Foreskin fibroblast (primary cell): ENCODE measurements at places on chromosomes 4 and X.
A peak's percentile ranks its signal among the peaks of the same experiment; 100 is the strongest.

- peak; percentile 57 for DNase-seq
These were observed 193.3 kb upstream of the FAM9B start for GRCh38 chrX:9227276-9227675.

DNA sequence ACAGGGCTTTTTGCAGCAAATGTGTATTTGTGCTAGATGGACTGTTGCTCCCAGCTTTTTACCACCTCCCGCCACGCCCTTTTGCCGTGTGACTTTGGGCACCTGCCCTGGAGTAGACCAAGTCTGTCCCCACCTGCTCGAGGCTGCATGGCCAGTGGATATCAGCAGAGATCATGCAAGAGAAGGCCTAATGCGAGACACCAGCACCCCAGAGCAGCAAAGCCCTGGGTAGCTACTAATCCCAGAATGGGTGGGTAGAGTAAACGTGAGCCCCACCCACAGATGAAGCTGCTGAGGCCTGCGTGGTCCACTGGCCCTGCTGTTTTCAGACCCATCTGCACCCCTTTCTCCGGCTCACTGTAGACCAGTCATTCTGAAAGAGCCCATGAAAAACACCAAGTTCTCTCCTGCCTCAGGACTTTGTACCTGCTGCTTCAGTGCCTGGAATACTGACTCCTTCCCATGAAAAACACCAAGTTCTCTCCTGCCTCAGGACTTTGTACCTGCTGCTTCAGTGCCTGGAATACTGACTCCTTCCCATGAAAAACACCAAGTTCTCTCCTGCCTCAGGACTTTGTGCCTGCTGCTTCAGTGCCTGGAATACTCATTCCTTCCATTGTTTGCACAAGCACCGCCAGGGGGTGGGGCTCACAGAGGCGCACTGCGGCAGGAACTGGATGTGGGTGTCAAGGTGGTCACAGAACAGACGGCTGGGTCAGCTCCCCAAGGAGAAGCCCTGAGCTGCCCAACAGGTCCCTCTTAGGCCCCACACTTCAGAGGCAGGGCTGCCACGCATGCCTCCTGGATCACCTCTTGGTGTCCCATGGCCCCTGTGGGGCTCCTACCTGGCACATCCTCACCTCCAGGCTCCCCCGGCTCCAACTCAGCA, 5.1 kb upstream of the TNIP2 start:
- peak; percentile 27 for DNase-seq

GRCh38 chr4:77010841-77011354, 61.3 kb downstream of the SEPTIN11 start:
- peak; percentile 75 for DNase-seq

- DNase-seq = no peak
These were observed 15.5 kb upstream of the ADD1 start for GRCh38 chr4:2827874-2828751.

DNA sequence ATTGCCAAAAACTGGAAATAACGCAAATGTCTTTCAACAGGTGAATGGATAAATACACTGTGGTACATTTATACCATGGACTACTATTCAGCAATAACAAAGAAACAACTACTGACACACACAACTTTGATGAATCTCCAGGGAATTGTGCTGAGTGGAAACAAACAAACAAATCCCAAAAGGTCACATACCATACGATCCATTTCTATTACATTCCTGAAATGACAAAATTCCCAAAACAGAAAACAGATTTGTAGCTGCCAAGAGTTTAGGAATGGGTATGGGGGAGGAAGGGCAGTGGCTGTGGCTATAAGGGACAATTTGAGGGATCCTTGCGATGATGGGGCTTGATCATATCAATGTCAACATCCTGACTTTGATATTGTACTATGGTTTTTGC, 2.5 kb downstream of the ZNF182 start:
- no peak for DNase-seq

GRCh38 chrX:151982222-151982621, 7.7 kb upstream of the GABRE start:
- peak; percentile 47 for DNase-seq

GRCh38 chr4:17719106-17719505, 62.3 kb downstream of the FAM184B start:
- no peak for DNase-seq

GRCh38 chr4:105158837-105159236, 12.2 kb downstream of the TET2 start:
- DNase-seq = no peak

DNA sequence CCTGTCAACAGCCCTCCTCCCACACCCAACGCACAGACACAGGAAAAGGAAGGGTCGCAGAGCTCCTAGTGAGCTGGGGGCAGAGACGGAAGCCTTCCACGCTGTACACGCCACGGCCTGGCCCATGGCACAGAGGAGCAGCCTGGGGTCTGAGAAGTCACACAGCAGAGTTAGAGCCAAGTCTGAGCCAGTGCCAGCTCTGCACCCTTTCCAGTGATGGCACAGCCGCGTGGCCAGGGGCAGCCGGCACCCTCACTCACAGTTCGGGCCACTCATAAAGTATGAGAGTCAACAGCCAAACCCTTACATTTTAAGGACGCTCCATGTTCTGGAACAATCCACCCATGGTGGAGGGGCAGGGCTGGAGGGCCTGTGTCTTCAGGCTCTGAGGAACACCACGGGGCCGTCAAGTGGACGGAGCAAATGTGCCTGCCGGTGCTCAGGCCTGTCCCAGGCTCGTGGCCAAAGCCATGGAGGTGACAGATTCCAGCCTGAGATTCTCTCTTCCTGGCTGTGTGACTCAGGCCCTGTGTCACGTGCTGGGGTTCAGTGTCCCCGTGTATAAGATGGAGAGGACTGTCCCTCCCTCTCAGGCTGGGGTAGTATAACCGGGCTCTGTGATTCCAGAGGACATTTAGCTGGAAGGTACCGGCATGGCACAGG, 91.2 kb downstream of the ABLIM2 start:
- DNase-seq = no peak

- peak; percentile 49 for DNase-seq
These were observed 29.4 kb downstream of the FGF5 start for GRCh38 chr4:80295826-80296225.

- DNase-seq = no peak
These were observed 2342.1 kb downstream of the PCDH7 start for GRCh38 chr4:33062155-33062806.

GRCh38 chr4:69727926-69728325, 32.5 kb downstream of the SULT1B1 start:
- DNase-seq = peak; percentile 52

DNA sequence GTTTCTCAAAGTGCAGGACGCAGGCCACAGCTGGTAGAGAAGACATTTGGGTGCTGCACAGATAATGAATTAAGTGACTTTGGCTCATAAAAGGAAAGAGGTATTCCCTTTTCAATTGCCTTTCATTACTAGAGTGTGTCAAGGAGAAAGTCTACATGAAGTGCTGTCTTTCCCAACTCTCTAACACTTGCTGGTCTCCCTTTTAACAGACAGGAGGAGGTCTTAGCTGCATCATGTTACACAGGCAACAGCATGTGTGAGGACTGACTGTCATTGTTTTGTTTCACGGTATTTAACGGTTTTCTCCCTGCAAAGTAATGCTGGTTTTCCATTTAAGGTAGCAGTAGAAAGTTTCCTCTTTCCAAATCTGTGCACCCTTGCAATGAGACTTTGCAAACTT, 291.3 kb upstream of the LDB2 start:
- DNase-seq = peak; percentile 28

- no peak for DNase-seq
These were observed 449.7 kb downstream of the PCDH7 start for GRCh38 chr4:31169846-31170245.

DNA sequence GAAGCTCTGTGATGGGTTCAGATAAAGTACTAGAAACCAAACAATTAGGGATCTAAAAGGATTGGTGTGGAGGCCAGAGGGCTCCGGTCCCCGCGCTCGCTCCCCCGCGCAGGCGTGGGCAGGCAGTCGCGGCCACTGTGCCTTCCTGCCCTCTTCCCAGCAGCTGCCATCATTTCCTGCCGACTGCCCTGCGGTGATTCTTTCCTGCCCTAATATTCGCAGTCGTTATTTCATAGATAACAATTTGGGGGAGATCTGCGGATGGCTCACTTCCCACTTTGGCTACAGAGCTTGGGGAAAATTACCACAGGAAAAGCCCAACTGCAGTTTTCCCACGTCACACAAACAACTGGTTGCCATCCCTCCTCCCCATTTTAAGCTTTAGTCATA, 2.2 kb downstream of the GRIA2 start:
- no peak for DNase-seq

GRCh38 chr4:84224522-84224921, 274.6 kb downstream of the NKX6-1 start:
- no peak for DNase-seq

GRCh38 chrX:18668071-18668835, 3.7 kb downstream of the RS1 start:
- DNase-seq = no peak

GRCh38 chr4:87118826-87119225, 101.6 kb downstream of the KLHL8 start:
- no peak for DNase-seq

DNA sequence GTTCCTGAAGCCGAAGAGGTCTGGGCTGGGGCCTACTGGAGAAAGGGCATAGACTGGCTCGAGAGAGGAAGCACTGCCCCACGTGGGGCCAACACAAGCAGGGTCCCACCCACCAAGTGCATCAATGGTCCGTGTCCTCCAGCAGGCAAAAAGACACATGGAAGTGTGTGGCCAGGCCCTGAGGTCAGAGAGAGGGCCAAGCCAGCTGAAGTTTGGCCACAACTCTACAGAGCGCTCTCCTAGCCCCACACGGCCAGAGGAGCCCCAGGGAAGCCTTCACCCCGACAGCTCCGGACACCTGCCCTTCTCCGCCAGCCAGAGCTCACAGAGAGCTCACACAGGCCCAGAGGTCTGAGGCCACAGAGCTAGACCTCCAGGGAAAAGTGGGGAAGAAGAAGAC, 8.5 kb upstream of the KDM5C start:
- no peak for DNase-seq

- peak; percentile 44 for DNase-seq
These were observed 177.8 kb upstream of the C1QTNF7 start for GRCh38 chr4:15250021-15250441.

- DNase-seq = peak; percentile 12
These were observed 27.2 kb upstream of the C4orf17 start for GRCh38 chr4:99483636-99484035.

DNA sequence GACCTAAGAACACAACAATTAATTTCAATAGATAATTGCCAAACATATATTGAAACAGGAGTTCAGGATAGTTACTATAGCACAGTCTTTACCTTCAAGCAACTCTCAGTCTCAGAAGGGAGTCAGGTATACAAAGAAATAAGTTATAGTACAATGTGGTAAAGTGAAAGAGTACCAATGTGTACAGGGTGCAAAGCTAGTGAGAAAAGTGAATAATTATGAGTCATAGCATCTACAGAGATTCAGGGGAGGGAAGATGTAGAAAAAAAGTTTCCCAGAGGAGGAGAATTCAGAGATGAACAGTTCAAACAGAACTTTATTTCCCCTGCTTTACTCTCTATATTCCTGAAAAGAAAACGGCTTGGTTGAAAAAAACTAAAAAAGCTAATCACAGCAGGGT, 22.7 kb upstream of the DKK2 start:
- peak; percentile 51 for DNase-seq

DNA sequence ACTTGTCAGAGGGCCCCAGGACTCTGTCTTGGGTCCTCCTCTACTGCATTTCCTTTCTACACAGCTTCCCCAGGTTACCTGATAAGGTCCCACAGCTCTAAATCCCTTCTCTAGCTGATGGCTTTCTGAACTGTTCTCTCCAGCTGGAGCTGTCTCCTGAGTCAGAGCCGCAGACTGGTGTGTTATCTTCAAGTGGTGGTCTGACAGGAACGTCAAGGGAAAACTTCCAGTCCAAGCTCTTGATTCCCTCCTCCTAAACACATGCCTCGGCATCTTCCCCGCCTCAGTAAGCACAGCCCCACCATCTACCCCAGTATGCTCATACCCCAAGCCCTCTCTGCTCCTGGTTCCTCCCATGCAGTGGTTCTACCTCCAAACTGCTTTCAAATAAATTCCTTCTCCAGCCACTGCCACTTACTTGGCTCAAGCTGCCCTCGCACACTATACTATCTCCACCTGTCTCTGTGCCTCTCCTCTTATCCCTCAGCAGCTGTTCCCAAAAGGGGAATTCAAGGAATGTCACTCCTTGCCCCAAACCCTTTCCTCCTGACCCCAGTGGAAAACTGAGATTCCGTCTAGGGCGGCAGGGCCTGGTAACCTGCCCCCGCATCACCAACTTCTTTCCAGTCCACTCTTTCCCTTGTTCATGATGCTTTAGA, 17.2 kb upstream of the CENPU start:
- no peak for DNase-seq

GRCh38 chrX:131741103-131741581, 197.3 kb downstream of the OR13H1 start:
- DNase-seq = no peak

DNA sequence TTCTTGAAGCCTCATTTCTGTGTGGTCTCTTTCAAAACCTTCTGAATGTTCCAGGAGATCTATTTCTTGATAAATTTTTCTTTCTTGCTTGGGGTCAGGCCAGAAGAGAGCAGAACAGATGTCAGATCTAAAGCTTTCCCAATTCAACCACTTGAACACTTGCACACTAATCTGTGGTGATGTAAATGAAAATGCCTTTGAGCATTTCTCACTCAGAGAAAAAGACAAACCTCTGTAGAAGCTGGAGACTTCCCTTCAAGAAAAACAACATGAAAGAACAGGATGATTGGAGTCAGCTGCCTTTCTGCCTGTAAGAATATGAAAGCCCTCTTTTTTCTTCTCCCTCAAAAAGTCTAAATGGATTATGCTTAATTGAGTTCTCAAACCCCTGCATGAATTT, 11.2 kb downstream of the IGFBP7 start:
- DNase-seq = peak; percentile 87

DNA sequence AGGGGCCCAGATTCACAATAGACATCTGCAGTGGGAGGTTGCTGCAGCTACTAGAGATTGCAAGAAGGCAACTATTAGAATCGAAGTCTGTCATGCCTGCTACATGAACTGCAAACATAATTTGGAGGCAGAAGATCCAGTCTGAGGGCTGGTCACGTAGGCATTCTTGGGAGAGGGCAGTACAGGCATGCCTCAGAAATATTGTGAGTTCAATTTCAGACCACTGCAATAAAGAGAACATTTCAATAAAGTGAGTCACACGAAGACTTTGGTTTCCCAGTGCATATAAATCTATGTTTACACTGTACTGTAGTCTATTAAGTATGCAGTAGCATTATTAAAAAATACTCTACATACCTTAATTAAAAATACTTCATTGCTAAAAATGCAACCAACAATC, 585.8 kb upstream of the FAT1 start:
- DNase-seq = peak; percentile 36

DNA sequence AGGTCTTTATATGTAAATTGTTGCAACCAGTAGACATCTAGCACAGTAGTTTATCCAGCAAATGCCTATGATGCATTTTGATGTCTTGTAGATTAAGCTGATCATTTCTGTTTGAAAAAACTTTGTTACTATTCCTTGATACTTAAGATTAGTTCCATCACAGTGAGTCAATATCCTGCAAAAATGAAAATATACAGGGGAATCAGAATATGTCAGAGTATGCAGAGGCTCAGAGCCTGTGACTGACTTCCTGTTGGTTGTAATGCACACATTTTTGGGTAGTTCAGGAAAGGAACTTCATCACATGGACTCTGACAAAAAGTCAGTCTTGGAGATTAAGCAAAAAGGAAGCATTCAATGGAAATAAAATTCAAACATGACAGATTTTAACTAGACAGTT, 815.5 kb downstream of the FAT4 start:
- no peak for DNase-seq

GRCh38 chr4:123423819-123424218, 27.2 kb downstream of the SPRY1 start:
- DNase-seq = no peak
